ENCODE measurements at places on chromosomes 12 and 14.

DNA sequence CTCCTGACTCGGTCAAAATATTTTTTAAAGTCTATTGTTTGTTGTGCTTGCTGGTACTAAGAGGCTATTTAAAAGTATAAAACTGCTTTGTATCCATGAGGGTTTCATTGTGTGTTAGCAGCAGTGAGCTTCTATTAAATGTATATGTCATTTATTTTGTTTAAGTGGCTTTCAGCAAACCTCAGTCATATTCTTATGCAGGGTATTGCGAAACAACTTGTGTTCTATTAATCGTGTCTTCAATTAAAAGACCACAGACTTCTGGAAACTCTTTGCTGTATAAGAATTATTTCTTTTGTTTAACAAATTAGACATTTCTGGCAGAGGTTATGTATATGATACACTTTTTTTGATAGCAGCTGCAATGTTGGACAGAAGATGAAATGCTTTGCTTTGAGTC is 6.5 kb downstream of the IAPP start:
- no peak for DNase-seq

DNA sequence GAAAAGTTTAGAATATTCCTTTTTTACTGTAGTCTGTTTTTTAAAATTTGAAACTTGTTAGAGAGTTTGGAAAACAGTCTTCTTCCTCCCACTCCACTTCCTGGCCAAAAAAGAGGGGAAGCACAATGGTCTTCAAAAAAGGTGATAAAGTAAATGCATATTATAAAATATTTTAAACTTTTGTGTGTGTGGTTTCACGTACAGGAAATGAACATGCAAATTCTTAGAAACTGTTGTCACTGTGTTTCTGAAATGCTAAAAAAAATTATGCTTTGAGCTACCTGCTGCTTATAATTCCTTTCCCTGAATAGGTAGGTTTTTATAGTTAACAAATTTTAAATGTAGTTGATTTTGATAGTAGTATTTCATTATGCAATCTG is 2.9 kb downstream of the FGFR1OP2 start:
- DNase-seq = no peak

GRCh38 chr14:98579140-98579539 is 692.9 kb downstream of the BCL11B start:
- DNase-seq = no peak

DNA sequence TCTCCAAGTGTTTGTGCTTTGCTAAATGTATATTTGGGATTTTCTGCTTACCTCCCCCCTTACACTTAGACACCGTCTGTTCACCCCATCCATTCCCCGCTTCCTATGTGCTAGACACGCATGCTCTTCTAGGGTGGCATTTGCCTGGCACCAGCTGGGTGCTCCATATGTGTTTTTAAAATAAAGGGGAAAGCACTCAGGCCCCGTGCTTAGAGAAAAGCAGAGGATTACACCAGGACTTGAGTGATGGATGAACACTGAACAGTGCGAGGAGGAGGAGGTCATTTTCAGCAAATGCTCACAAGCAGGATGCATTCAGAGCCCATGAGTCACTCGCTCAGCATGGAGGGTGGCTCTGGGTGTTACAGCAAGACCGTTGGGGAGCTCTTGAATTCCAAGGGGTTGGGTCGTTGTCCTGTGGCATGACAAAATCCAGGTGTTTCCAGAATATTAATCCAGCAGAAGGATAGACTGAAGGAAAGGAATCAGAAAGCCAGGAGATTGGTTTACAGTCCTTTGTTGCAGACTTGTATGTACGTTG is 2.9 kb upstream of the BDKRB1 start:
- DNase-seq = peak; percentile 23

GRCh38 chr14:99041141-99041819 is 230.7 kb downstream of the BCL11B start:
- no peak for DNase-seq

- DNase-seq = no peak
These were observed 45.7 kb upstream of the ITPR2 start for GRCh38 chr12:26878661-26879119.

GRCh38 chr12:90940872-90941499 is 14.0 kb downstream of the CCER1 start:
- peak; percentile 63 for DNase-seq

DNA sequence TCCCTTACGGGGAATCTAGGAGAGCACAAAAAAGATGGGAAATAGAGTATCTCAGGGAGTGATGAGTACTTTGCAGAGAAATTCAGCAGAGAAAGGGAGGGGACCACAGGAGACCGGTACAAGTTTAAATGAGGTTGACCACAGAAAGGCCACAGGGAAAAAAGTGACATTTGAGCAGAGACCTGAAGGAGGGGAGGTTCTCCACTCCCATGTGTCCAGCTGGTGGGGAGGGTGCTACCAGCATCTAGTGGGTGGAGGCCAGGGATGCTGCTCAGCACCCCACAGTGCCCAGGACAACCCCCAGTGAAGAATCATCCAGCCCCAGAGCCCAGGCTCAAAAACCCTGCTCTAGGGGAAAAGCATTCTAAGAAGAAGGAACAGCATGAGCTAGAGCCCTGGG is 34.6 kb downstream of the TESC start:
- DNase-seq = no peak

GRCh38 chr14:41167040-41167439 is 439.6 kb upstream of the LRFN5 start:
- no peak for DNase-seq

GRCh38 chr14:69994002-69994401 is 114.8 kb downstream of the SMOC1 start:
- DNase-seq = no peak

DNA sequence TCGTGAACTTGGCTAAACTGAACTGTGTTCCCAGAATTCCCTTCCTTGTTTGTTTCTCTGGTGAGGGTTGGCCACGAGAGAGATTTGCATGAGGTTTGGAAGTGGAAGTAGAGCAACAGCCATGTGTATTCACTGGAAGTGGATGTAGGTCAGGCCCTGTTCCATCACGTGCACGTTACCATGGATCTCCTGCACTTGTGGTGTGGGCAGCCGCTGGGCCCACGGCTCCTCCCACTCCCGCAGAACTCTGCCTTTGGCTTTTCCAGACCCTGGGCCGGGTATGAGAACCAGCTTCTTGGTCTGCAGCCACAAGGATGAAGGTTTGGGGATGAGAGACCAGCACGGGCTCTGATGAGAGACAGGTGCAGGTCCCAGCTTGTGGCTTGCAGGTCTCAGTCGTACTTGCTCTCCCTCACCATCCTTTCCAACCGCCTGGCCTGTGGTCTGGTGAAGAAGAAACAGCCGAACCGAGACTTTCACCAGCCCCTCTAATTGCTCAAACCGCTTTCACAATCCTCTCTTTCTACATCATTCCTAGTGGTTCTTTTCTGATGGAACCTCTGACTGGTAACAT is 94.9 kb downstream of the DUSP16 start:
- no peak for DNase-seq
